ENCODE measurements at places on chromosomes 5 and 9.

GRCh38 chr5:111596705-111597104 is 84.4 kb upstream of the STARD4 start:
- no peak for DNase-seq

- DNase-seq: no peak
These were observed 127.8 kb downstream of the PCSK5 start for GRCh38 chr9:76018235-76018634.

- no peak for DNase-seq
These were observed 35.5 kb downstream of the RAPGEF1 start for GRCh38 chr9:131704141-131704983.

DNA sequence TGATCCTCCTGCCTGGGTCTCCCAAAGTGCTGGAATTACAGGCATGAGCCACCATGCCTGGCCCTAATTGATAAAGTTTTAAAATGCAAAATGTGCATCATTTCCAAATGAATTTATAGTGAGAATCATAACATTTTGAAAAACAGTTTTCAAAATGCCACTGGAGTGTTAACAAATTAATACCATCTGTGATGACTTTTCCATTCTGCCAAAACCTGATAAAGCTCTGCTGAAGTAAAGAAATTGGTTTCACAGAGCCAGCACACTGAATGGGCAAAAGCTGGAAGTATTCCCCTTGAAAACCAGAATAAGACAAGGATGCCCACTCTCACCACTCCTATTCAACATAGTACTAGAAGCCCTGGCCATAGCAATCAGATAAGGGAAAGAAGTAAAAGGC is 89.6 kb downstream of the MUSK start:
- no peak for DNase-seq

GRCh38 chr5:178895615-178896571 is at the start of gene ZFP2:
Gene ZFP2, plus strand, starts transcription at chr5:178895913. Its CDS starts 35,401 bp downstream, at chr5:178931314.
- DNase-seq: peak; percentile 45

DNA sequence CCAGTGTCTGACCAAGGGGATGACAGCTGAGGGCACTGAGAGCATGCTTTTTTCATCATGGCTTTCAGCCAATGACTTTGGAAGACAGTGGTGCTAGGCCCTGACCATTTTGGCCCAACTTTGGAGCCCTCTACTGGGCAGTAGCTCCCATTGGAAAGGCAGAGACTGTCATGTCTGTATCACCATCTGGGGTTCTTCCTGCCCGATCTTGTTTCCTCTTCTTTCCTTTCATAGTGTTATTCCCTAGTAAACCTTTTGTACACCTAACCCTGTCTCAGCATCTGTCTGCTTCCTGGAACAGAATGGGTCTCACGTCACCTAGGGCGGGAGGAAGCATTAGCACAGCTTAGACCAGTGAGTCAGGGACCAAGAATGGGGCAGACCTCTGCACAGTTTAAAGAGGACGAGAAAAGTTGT is 97.4 kb upstream of the MAST4 start:
- DNase-seq: no peak

- no peak for DNase-seq
These were observed 131.7 kb upstream of the CLINT1 start for GRCh38 chr5:157990583-157991181.

GRCh38 chr9:105854026-105854782 is 159.9 kb downstream of the TMEM38B start:
- peak; percentile 10 for DNase-seq

DNA sequence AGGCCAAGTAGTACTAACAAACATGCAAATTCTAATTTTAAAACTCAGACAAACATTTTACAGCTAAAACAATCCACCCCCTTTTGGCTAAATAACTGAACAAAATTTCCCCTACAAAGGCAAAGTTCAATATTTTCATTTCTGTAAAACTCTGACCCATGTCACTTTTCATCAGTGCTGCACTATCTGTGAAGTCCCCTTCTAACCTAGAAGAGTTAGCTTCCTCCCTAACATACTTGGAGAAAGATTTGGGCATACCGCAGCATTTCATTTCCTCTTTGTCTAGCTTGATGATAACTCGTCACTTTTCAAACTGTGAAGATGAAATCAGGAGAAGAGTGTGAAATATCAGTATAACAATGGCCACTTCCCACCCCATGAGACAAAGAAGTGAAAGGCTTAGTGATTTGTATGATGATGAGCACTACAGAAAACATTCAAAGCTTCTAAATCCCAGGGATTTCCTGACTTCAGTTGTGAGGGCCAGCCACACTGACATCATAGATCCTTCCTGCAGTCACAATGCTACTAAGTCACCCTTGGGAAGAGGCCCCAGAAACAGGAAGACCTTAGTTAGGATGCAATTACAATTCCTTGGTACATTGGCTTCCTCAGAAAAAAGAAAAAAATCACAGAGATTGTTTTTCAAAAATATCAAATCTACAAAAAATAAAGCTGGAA is at the start of gene FAM81B:
FAM81B (plus strand) TSS at position 555 of the 681 bp plus-strand sequence; CDS start at position 579, 24 bp downstream.
- peak; percentile 40 for DNase-seq

DNA sequence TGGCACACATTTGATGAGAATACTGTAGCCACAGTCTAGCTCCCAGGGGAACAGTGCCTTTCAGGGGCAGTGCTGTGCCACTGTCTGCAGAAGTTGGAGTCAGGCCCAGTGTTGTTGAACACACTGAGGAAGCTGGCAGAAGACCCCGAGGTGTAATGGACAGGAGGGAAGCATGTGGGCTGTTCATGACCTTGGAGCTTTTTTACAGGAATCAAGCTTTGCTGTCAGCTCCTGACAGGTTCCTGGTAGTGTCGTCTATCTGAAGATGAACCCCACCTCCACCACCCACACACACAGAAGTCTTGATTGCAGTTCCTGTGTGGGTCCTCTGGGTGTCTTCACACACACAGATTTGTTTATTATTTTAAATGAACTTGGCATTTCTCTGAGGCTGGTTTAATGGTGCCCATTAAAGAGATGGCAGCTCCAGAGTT is 40.3 kb upstream of the TNFAIP8 start:
- DNase-seq: peak; percentile 19

DNA sequence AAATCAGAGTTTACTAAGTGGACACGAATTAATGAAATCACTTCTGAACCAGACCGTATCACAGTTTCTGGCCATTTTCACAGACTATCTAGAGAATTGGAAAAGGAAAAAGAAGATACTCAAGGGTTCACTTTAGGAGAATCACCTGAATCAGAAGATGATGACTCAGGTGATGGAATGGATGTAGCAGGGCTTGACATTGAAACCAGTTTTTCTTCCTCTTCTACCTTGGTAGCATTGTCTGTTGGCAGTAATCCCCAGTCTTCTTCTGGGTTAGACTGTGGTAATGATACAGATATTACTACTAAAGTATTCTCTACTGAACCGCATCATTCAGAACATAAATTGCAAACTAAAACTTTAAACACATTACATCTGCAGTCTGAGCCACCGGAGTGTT is 38.5 kb downstream of the ICE1 start:
- no peak for DNase-seq

DNA sequence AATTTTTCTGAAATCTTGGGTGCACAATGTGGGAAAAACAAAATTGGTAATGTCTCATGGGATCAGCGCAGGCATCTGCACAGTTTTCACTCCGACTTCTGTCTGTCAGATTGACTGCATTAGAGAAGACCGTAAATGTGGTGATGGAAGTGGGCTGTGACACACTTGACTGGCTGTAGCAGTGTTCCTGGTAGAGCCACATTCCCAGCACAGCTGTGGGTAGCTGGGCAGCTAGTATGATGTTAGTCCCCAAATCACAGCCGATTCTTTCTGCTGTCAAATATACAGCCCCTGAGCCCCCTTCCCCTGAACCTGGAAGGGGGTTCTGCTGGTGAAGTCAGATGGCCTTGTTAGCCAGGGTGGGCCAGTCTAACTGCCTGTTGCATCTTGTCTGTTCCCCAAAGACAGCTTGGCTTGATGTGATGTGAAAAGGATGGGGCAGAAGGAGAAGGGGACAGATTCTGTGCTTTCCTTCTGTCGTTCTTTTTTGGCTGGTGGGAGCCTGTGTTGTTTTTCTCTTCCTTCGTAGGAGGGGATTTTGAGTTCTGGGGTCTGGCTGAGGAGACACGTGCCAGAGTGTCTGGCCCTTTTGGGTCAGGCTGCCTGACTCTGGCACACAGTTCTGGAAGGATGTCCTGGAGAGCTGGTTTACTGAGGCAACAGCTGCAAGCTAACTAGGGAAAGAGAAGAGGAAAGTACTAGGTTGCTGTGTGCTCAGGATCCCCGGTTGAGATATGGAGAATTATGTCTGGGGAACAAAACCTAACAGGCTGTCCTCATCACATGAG is 66.4 kb upstream of the SPRY4 start:
- DNase-seq: peak; percentile 32

DNA sequence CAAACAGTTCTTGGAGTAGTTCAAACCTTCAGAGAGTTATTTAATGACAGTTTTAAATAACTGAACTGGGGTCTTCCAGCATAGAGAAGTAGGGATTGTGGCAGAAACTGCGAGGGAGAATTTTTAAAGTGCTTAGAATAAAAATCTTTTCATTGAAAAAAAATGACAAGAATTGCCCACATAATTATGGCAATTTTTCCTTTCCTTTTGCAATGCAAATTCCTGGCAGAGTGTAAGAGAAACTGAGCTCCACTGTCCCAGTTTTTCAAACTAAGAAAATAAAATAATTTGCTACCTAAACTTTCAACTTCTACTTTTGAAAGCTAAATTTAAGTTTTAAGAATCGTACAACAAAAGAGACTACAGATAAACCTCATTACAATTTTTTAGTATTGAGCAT is 2.3 kb upstream of the PTGER4 start:
- no peak for DNase-seq

GRCh38 chr5:82259172-82259800 is 18.9 kb downstream of the RPS23 start:
- DNase-seq: peak; percentile 22

- DNase-seq: no peak
These were observed 8.5 kb downstream of the MTREX start for GRCh38 chr5:55316289-55316688.

DNA sequence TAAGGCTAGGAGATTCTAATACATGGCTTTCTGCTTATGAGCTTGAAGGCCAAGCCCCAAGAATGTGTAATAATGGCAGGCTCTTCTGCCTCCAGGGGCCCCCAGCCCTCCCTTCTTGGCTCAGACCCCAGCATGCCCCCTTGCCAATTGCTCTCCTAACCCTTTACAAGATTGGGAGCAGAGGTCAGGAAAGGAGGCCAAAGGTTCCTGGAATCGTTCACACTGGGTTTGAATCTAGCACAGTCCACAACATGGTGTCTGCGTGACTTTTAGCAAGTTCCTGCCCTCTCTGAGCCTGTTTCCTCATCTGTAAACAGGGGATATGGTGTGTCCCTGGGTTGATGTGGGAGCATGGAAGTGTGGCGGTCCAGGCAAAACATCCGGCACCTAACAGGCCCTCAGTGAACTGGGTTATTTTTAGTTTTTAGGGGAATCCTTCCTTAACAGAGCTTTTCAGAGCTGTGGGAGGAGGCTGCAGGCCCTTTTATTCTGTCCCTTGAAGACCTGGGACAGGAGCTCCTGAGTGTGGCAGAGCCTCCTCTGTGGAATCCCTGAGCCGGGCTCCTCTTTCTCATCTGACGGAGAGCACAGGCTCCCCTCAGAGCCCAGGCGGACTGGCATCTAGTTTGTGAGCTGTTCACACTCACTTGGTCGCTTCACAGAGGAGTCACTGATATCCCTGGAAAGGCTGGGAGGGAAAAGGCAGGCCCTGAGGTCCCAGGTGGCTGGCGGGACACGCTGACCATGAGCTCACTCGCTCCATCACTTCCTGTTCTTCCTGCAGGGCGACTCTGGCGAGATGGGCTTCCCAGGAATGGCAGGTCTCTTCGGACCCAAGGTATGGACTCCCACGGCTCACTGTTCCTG is 23.4 kb upstream of the ORM1 start:
- DNase-seq: no peak

GRCh38 chr9:113343732-113344231 is 3.7 kb upstream of the WDR31 start:
- DNase-seq: peak; percentile 38

DNA sequence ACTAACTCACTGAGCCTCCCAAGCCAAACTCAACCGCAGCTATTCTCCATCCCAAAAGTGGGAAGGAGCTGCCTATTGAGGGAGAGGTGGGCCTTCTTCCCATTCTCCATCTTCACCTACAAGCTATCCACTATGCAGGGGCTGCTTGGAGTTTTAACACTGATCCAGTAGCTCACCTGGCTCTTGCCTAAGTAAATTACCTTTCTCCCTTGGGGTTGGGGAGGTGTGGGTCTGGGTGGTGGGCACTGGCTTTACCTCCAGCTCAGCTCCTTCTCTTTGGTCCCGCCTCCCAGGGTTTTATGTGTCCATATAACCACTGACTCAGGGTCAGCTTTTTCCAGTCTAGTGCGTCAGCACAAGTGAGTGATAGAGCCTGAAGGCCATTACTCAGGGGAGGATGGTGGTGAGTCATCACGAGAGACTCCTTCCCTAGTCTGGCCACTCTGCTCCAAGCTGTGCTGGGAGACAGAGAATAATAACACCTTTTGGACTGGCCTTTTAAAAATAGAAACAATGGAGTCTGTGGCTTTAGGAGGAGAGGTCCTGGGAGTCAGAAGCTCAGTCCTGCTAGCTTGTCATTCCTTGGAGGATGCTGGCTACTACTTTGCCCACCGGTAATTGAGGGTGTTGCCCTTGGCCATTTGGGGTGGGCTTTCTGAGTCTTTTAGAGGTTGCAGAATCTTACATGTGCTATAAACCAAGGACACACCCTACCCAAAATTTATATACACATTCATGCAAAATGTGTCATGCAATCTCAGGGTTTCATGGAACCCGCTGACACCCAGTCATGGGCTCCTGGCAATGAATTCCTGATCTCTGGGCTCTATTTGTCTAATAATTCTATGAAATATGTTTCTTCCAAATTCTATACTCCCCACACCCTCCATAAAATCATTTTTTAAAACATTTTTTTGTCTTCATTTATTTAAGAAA is 35.6 kb upstream of the ATP6V1G1 start:
- peak; percentile 95 for DNase-seq

- DNase-seq: no peak
These were observed 55.6 kb downstream of the EHMT1 start for GRCh38 chr9:137674307-137674975.

GRCh38 chr5:54115735-54116403 is 194.5 kb downstream of the ARL15 start:
- DNase-seq: peak; percentile 48

GRCh38 chr5:63878788-63879187 is 83.5 kb downstream of the HTR1A start:
- DNase-seq: no peak

DNA sequence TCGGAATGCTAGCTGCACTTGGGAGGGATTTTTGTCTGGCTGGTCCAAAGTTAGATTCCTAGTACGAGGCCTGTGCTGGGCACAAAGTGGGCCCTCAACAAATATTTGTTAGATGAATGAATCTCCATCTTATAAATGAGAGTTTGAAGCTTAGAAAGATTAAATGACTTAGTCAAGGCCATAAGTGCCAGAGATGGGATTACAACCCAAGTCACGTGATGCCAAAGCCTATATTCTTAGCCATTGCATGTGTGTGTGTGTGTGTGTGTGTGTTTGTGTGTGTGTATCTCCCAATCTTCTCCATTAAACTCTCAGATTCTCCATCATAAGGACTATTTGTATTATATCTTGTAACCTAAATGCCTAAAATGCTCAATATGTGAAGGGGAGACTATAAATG is 130.8 kb upstream of the MAP1B start:
- no peak for DNase-seq

Data from fibroblast of skin of right quadriceps (primary cell).